ENCODE measurements at places on chromosomes 5 and 9.

- DNase-seq: peak; percentile 49
These were observed 16.6 kb upstream of the MEGF9 start for GRCh38 chr9:120730654-120731514.

- no peak for DNase-seq
These were observed 92.6 kb upstream of the GAS1 start for GRCh38 chr9:87039809-87040392.

DNA sequence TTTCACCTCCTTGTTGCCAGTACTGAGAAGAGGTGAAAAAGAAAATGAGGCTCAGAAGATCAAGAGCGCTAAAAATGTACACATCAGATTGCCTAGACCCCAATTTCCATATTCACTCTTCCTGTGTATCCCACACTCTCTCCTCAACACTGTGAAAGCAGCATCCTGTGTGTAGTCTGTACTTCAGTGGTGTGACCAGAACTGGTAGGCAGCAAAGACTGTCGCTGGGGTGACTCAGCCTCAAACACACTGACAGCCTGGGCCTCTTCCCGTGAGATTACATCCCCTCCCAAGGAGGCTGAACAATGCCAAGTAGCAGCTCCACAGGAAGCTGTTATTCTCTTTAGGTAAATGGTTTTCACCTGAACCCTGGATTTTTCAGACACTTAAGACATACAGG, 135.5 kb downstream of the CCDC192 start:
- DNase-seq: no peak

GRCh38 chr5:113090336-113091106, 113.9 kb downstream of the DCP2 start:
- no peak for DNase-seq

DNA sequence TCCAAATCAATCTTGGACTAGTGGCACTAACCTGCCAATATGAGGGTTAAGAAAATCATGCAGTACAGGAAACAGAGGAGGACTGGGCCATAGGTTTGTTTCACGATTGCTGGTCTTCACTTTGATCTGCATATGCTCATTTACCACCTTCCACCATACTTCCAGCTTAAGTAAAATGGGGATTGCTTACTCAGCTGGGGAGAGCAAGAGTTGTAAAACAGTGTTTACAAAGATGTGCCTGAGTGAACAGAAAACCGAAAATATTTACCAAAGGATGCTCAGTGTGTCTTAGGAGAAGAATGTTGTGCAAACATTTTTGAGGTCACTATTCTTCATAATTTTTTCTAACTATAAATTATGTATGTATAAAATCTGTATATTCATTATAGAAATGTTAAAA, 65.1 kb upstream of the DNAH5 start:
- no peak for DNase-seq

GRCh38 chr9:28926306-28926705, 1353.0 kb upstream of the C9orf72 start:
- DNase-seq: no peak

DNA sequence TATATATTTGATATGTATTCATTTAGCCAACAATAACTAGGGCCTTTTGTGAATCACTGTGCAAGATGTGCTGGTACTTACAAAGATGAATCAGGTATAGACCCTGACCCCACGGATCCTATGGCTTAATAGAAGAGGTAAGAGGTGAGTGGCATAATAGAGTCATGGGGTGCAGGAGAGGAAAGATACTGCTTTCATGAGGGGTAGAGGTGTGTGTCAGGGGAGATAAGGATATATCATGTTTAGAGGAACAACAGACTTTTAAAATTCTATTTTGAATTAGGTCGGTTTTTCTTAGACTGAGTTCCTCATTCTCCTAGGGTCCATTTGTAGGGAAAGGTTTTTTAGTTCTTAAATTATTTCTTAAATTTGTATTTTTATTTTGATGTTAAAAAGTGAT, 27.8 kb downstream of the ZCCHC7 start:
- no peak for DNase-seq

DNA sequence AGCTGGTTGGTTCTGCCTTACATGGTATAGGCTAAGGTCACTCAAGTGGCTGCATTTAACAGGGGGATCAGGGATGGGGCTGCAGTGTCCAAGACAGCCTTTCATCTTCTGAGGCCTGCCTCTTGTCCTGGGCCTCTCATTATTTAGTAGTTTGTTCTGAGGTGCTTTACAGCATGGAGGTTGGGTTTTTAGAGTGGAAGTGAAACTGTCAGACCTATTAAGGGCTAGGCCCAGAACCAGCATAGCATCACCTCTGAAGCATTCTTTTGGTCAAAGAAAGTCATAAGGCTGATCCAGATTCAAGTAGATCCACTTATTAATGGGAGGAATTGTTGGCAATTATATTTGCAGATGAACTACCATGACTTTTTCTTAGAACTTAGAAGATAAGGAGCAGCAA, 146.0 kb upstream of the NMUR2 start:
- DNase-seq: no peak

DNA sequence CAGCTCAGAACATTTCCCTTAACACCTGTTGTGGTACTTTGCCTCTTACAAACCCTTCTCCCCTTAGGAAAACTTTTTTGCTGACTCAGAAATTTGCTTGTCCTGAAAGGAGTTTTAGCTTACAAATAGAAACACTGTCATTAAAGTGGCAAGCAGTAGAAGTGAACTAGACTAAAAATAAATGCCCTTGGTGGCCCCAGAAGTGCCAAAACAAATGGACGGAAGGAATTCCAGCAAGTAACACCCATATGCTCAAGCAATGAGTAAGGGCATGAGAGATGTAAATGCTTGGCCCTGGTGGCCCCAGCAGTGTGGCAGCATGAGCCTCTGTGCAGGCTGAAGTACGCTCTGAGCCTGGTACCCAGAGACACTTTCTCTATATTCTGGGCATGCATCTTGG, 8.6 kb downstream of the VLDLR start:
- no peak for DNase-seq

- no peak for DNase-seq
These were observed 511.7 kb downstream of the BNC2 start for GRCh38 chr9:16358751-16359150.

DNA sequence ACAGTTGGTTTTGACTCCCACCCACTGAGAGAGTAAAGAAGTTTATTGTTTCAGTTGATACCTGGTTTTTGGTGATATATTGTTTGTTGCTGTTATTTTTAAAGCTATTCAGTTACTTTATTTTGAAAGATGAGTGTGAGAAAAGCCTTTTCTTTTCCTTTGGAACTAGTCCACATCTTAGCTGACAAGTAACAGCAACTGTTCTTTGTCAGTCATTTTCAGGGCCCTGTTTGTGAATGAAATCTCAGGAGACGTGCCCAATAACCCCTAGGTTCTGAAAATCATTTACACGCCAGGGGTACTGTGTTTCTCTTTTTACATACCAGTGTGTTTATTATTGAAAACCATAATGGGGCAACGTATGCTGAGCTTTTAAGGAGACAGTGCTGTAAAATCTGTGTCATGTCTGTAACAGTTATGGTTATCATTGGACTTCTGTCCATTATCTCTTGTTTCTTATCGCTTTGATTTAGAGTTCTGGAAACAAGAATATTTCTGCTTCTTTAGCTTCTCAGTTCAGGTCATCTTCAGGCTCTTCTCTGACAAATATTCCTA, 75.0 kb downstream of the LIX1 start:
- DNase-seq: no peak

DNA sequence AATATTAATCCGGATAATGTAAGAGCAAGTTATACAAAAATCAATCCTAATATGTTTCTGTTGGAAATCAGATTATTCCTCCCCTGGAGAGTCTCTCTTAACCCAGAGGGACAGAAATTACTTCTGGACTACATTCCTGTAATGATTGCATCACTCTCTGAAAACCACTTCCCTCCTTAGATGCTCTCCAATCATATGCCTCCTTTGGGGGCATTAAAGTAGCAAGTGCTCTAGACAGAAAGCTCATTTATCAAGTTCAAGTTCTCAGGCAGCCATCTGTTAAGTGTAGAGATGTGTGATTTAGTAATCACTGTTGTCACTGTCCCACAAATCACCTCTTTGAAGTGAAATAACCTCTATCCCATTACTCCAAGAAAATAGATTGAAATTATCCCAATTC, 247.1 kb downstream of the SLCO4C1 start:
- DNase-seq: no peak

- DNase-seq: no peak
These were observed 53.5 kb downstream of the COL5A1 start for GRCh38 chr9:134695144-134695543.

DNA sequence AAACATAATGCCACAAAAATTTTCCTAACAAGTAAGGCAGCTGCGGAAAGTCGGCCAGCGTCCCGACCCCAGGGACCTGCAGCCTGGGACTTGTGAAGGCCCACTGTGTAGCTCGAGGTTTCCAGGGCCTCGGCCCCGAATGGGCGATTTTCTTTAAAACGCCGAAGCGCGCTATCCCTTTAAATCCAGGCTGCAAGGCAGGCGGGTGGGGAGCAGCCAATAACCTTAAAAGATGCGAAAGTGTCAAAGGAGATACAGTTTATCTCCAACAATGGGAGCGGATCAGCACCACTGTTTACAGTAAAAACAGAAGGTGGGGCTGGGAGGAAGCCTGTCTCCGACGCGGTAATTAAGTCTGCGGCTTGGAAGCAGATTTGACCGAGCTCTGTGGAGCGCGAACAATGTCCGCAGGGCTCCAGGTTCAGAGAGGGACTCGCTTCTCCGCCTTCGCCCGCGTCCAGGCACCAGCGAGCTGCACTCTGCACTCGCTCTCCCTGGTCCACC, 1.7 kb upstream of the ZSWIM6 start:
- DNase-seq: no peak

DNA sequence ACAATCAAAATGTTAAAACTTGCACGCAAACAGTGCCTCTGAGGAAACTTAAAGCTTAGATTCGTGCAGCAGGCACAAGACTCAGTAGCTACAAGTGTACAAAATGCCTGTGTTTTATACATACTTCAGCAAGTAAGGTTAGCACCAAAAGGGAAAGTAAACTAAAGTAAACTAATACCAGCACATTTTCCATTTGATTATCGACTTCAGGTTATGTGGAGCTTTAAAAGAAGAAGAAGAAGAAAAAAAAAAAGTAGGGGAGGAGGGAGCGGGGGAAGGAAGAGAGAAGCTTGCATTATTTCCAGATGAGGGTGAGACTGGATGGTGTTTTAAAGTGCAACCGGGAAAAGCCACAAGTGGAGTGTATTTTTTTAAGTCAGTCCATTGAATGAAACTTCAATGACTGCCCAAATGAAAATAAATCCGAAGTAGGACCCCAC, 596 bp upstream of the ADAMTS6 start:
- DNase-seq: no peak

DNA sequence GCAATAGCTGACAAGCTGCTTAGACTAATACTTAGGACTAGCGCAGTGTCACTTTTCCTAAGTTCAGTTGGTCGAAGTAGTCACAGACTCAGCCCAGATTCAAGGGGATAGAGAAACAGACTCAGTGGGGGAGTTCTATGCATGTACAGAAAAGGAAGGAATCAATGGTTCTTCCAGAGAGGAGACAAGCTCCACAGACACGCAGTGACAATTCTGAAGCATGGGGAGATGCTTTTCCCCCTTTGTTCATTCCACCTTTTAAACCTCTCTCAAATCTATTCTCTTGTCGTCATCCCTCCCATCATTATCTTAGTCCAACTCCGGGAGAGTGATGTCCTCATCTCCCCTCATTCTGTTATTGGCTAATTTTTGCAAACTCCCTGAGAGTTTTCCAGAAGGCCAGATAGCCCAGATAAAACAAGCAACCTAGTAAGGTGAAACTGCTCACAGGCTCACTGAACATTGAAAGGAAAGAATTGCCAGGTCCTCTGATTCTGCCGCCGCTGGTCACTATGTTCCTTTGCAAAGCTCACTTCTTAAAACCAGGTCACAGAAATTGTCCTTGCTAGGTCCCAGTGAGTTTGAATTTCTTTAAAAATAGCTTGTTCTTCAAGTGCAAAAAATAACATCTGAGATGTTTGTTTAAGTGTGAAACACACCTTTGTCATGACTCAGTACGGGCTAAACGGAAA, 13.4 kb upstream of the STRBP start:
- no peak for DNase-seq

DNA sequence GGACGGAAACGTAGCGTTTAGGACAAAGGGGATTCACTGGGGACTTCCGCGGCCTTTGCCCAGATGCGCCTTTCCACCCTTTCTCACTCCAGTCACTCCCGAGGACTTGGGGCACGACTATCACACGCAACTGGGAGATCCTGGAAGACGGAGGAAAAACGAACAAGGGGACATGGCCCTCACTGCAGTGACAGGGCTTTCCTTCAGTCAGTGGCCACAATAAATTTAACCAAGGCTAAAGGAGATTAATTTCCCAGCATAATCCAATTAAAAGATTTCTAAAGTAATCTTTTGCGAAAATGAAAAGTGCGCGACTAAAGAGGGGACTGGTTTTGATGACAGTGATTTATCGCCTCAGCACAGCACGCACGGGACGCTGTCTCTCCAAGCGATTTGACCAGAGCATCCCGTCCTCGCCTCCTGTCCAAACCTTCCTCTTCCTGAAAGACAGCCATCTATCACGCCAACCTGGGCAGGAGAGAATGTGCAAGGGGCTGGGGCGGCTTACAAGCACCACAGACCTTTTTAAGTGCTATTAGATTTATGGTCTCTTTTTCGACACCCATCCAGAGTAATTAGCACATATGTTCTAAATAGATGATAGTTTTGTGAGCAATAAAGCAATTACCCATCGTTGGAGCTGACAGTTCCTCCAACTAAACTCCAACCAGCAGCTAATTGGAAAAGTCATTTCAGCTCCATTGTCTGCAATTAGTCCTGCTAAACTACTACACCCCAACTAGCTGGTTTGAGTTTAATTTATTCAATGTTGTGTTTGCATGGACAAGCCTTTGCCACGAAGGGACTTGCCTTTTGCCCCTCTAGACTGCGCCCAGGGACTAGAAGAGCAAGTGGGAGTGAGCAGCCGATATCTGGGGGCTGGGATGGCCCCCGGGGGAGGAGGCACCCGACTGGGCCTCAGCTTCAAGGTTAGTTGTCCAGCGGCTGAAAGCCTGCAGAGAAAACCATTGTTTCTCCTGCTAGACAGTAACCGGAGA, 7.4 kb downstream of the NR2F1-AS1 start:
- DNase-seq: no peak

- no peak for DNase-seq
These were observed 249.7 kb downstream of the ENC1 start for GRCh38 chr5:74390822-74391221.

- DNase-seq: peak; percentile 38
These were observed 1306.5 kb upstream of the CDH9 start for GRCh38 chr5:28344836-28345433.

DNA sequence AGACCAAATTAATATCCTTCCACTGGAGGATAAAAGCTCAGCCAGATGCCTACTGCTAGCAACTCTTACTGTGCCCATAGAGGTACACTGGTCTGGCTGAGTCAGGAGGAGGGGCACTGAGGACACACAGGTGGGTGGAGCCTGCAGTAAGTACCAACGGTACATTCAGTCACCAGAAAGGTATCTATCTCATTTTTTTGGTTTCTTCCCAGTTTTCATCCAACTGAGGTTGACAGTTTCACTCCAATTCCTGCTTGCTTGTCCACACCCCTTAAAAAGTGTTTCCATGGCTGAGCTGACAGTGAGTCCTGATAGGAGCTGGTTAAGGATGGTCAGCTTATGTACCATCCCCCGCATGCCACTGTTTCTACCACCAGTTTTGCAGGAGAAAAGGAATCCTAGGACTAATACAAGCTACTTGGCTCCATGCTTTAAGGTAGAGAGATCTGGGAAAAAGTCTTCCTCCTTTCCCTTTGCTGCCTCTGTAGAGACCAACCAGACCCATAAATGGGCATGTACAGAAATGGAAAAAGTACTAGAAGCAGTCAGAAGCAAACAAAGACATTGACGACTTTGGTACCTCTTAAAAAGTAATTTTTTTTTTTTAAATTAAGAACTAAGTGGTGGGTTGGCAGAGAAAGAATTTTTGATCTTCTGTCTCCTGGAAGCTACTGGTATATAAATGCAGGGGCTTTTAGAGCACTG, 3.2 kb downstream of the ELL2 start:
- no peak for DNase-seq

GRCh38 chr5:63655043-63655442, 307.2 kb downstream of the HTR1A start:
- DNase-seq: no peak
